ENCODE measurements at places on chromosomes 7 and 10. TPM values are rescaled to one million over a fixed set of nuclear protein-coding genes. Genes with fewer than 3 reads are reported as not detected.
A peak's percentile ranks its signal among the peaks of the same experiment; 100 is the strongest.

GRCh38 chr7:3176112-3177000 is 124.7 kb upstream of the SDK1 start:
- DNase-seq: no peak

- DNase-seq: no peak
Measured at GRCh38 chr7:148210804-148211325, 379.7 kb upstream of the C7orf33 start.

- DNase-seq: no peak
Measured at GRCh38 chr10:113261161-113261560, 291.7 kb upstream of the HABP2 start.

DNA sequence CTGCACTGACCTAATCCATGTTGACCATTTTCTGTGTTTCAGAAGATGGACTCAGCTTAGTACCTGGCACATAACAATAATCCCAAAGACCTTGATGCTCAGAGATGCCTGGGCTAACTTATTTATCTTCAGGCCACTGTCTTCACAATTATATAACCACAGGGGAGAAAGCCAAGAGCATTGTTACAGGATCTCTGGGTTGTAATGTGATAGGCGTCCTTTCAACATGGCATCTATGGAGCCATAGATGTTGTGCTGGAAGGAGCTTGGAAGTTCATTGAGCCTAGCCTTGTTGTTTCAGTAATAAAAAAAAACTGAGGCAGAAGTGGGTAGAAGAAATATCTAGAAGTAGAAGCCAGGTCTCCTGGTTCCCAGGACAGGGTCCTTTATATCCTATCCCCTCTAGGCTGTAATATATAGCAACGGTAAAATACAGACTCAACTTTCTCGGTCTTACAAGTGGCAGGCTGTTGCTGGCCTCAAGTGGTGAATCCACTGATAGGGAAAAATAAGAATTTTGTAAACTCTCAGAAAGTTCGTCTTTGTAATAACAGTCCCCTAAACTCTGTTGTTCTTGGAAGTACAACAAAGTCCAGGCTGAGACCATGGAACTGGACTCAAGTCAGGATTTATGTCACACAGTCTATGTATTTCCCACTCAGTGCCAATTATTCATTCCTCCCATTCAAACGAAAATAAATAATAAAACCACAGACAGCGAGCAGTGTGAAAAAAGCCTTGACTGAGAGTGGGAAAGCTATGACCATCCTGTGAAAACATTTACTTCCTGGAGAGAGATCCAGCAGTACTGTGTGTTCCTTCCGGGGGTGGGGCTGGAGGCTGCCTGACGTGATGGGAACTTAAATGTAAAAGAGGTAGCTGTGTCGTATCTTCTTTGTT is 277.6 kb downstream of the REEP3 start:
- no peak for DNase-seq

DNA sequence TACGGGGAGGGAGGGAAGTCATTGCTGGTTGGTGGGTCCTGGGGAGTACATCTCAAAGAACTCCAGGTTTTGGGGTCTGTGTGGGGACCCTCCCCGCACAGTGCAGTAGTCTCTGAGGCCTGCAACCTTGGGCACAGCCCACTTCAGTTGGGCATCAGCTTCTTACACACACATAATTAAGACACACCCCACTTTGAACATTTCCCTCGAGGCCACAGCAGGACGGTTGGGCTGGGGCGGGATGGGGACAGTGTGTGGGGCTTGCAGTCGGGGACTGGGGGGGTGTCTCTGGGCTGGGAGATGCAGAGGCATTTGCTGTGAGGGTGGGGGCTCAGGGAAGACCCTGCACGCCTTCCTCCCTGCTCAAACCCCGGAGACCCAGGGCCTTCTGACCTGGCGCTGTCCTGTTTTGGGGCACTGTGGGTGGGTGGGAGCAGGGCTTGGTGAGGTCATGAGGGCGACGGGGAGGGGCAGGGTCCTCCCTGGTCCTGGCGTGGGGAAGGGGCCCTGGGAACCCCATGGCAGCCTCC is 1.3 kb downstream of the LFNG start:
- DNase-seq: peak; percentile 40

- no peak for DNase-seq
Measured at GRCh38 chr10:76328348-76328747, 896.9 kb downstream of the LRMDA start.

DNA sequence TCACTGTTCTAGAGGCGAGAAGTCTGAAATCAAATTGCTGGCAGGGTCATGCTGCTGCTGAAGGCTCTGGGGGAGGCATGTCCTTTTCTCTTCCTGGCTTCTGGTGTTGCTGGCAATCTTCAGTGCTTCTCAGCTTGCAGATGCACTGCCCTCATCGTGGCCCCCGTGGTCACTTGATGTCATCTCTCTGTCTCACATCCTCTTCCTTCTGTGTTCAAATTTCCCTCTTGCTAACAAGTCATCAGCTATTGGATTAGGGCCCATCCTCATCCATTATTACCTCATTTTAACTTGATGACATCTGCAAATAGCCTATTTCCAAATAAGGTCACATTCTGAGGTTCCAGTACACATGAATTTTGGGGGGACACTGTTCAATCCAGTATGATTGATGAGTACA is 36.6 kb upstream of the SRGN start:
- peak; percentile 60 for DNase-seq

- no peak for DNase-seq
Measured at GRCh38 chr10:132645247-132645530, 107.6 kb downstream of the INPP5A start.

- no peak for DNase-seq
Measured at GRCh38 chr10:74502963-74503608, 323.3 kb upstream of the KAT6B start.

DNA sequence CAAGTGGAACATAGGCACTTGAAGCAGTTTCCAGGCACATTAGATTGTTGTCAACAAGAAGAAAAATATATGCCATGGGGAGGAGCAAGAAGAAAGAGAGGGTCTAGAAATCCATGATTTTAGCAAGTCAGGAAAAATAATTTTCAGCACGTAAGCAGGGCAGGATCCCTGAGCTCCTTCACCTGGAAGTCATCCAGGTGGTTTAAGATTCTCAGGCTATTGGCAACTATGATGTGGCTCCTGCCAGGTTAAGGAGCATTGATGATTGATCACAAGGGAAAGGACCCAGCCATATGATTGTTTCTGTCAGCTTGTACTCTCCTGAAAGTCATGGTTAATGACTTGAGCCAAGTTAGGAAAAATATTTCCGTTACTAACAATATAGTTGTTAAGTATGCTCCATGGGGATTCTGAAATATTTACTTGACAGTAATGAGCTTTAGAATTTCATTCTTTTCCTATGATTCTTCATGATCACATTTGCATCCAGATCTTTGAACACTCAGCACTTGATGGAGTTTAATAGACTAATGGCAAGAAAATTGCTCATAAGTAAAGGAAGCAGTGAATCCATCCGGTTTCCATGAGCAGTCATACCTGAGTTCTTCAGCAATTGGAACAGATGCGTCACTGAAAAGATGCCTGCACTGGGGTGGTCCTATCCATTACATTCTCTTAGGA is 209.1 kb downstream of the BICC1 start:
- no peak for DNase-seq

DNA sequence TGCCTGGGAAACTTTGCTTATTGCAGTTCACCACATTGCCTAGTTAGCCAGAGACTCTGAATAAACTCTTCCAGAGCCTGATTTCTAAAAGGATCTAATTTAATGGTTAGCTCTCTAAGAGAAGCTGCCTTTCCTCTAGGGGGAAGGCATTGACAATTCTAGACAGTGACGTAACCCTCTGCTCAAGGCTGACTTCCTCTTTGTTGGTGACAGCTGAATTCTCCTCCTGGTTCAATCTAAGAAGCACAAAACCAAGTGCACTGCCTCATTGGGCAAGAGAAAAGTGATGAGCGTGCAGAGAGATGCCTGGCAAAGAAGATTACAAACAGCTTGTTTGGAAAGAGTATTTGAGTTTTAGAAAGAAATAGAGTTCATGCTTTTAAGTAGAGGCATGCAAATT is 102.7 kb downstream of the MACC1 start:
- DNase-seq: no peak

DNA sequence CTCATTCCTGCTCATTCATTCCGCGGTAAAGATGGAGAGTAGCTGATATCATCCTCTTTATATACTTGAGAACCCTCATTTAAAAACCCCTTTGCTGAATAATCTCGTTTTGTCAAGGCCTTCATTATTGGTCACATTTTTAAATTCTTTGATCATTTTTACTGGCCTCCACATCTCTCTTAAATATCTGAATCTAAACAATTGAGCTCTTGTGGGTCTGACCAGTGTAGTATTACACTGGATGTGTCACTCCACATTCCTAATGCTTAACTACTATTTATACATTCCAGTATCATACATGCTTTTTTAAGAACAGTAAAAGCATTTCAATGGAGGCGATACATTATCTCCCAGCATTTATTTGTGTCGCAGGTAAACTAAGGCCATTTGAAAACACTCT is 12.6 kb upstream of the PRPS1L1 start:
- no peak for DNase-seq

DNA sequence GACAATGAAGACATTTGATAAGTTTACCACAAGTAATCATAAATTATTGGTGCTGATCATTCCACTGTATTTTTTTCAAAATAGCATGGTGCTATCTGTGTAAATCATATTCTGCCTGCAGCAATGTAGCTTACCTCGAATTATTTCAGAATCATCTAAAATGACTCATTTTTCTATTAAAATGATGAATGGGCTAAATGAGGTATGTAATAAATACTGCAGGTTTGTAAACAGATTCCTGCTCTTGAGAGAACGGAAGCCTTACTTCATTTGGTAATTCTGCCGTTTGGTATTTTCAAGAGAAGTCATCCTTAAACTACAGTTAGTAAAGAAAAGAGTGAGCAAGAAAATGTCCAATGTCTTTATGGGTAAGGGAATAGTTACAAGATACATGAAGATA is 115.9 kb downstream of the CHCHD3 start:
- DNase-seq: no peak

The HTR5A gene
- total RNA-seq: not detected

The ANKRD1 gene
- total RNA-seq: not detected

The TRPV6 gene
- total RNA-seq: not detected

The ANXA8L1 gene
- total RNA-seq: 1.2 TPM

All from activated CD4-positive, alpha-beta memory T cell treated with anti-CD3 and anti-CD28 coated beads, Interleukin-2, amount 10 ng/mL, durations not matched to agents 7 days and 5 days (primary cell).